ENCODE measurements at places on chromosomes 1 and 21. TPM values are rescaled to one million over a fixed set of nuclear protein-coding genes. Genes with fewer than 3 reads are reported as not detected.

The DNTTIP2 gene
- 42.7 TPM for total RNA-seq

The HAO2 gene
- total RNA-seq = not detected

The TBX15 gene
- total RNA-seq = 0.64 TPM

The C8A gene
- total RNA-seq = not detected

The KMO gene
- 0.22 TPM for total RNA-seq

The PALMD gene
- total RNA-seq = 115 TPM

The OLIG2 gene
- not detected for total RNA-seq

The TMEM125 gene
- total RNA-seq = not detected

The SYPL2 gene
- total RNA-seq = 30.4 TPM

The SLC44A5 gene
- total RNA-seq = 0.27 TPM

The CLDN17 gene
- not detected for total RNA-seq

The PRCC gene
- total RNA-seq = 41.3 TPM

The PSRC1 gene
- 0.74 TPM for total RNA-seq

The NR1I3 gene
- not detected for total RNA-seq

The CFHR4 gene
- not detected for total RNA-seq

The ASCL5 gene
- total RNA-seq = not detected

The IFNLR1 gene
- total RNA-seq = 3.7 TPM

The AVPR1B gene
- total RNA-seq = not detected

Measured in left ventricle myocardium superior (tissue), 1 donor.